A172 (cell line): ENCODE measurements at places on chromosomes 4 and X. TPM values are rescaled to one million over a fixed set of nuclear protein-coding genes. Genes with fewer than 3 reads are reported as not detected.

DNA sequence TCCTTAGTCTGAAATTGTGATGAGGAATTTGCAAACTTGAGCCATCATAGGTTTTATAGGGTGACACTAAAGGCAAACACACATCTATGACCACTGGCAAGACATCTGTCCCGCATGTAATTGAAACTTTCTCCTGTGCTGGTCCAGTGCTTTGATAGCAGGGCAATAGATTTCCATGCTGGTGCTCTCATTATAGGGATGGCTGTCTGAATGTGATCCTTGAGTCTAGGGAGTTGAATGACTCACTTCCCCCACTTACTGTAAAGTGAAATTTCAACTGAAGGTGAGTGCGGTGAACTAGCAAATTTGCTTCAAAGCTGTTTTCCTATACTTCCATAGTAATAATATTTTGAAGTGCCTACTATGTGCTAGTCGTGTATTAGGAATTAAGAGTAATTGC, 1630.0 kb downstream of the STIM2 start:
- DNase-seq: no peak

The NUDT11 gene
- not detected in 2 replicates for total RNA-seq

The CT45A2 gene
- total RNA-seq: not detected in 2 replicates

DNA sequence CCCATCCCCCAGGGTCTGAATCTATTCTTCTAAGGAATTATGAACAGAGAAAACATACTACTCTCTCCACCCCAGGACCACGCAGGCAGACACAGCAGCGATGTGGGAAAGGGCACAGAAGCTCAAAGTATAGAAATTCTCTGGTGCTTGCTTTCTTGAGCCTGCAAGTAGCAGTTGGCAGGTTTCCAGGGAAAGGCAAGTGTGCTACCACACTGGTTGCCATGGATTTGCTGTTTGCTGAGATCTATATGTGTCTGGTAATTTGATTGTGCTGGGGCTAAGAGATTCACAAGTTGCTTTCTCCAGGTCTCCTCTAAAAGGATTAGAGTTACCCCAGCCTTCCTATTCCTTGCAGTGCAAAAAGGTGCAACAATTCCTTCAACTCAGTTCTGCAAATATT, 83.1 kb downstream of the GUCY2F start:
- no peak for DNase-seq

DNA sequence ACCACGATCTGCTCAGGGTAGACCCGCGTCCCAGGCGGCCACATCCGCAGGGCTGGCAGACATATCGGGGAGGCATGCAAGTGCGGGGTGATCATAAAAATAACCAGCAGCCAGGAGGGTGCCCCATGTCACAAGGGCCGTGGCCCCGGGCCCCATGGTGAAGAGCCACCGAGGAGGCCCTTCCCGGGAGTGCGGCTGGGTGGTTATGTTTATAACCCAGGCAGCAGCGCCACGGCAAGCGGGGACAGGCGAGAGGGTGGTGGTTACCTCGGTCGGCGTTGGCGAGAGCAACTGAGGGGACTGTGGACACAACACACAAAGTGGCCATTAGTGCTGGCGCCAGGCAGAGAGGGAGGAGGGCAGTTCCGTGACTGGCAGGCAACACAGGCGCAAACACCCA, 92.7 kb upstream of the AFAP1 start:
- DNase-seq: no peak

GRCh38 chr4:118807659-118808058, 28.3 kb downstream of the SEC24D start:
- no peak for DNase-seq
